ENCODE measurements at places on chromosomes 16 and 17.

GRCh38 chr16:10256784-10257641, 74.8 kb upstream of the GRIN2A start:
- no peak for DNase-seq

GRCh38 chr16:66486773-66487579, 59.9 kb downstream of the BEAN1 start:
- peak; percentile 63 for DNase-seq

DNA sequence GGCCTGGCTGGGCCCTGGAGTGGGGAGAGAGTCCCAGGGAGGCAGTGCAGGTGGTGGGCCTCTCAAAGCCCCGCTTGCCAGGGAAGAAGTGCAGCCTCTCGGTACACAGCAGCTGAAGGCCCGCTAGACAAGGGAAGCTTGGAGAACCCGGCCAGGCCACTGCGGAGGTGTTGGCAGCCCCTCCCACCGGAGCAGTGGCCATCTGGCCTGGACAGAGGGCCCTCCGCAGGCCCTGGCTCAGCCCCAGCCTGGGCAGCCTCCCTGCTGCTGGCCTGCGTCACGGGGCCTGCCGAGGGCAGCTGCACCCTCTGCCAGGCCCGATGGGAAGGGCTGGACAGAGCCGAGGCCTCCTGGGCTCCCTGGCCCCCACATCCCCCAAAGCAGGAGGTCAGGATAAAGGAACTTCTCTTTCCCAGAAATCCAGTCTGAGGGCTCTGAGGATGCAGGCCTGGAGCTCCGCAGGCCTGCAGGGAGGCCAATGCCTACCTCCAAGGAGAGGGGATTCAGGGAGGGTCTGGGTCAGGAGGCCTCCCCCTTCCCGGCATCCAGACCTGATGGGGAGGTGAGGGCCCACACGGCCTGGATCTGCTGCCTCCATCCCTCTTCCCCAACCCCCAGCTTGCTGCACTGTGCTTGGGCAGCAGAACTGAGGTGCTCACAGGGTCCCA, 4.3 kb downstream of the SPPL2C start:
- no peak for DNase-seq

DNA sequence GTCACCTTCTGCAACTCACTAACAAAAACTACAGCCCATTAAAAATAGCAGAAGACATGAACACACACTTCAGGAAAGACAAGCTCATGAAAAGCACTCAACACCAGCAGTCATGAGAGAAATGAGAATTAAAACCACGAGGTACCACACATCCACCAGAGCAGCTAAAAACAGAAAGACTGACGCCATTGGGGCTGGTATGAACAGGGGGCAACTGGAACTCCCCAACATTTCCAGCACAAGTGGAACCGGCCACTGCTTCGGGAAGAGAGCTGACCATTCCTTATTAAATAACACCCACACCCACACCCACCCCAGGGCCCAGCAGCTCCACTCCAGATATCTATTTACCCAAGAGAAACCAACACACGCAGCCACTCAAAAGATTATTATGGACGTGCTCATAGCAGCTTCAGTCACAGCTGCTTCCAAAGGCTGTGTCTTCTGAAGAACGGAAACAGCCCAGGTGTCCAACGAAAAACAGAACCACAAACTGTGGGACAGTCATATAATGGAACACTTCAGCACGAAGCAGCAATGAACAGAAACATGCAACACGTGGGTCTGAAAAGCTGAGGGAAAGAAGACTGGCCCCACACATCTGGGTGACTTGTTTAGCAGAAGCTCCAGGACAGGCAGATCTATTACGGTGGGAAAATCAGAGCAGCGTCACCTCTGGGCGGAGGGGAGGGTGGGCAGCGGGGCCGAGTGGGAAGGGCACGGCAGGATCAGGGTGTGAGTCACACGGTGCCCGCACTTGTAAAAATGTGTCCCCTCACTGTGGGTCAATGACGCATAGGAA, 41.1 kb downstream of the KLHDC4 start:
- DNase-seq = no peak

- DNase-seq = no peak
These were observed 10.4 kb upstream of the HLF start for GRCh38 chr17:55254375-55254774.

DNA sequence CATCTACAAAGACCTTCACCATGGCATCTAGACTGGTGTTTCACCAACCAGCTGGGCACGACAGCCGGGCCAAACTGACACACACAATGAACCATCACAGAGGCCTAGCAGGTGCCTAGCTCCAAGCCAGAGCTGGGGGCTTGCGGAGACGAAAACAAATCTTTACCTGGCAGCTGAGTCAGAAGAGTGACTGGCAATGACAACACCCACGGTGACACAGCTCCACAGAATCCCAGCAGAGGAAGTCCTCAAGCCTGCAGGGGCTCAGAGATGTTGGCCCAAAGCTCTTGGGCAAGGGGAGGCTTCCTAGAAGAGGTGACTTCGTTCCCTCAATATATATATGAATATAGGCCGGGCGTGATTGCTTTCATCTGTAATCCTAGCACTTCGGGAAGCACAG, 5.1 kb downstream of the MMP25 start:
- no peak for DNase-seq

DNA sequence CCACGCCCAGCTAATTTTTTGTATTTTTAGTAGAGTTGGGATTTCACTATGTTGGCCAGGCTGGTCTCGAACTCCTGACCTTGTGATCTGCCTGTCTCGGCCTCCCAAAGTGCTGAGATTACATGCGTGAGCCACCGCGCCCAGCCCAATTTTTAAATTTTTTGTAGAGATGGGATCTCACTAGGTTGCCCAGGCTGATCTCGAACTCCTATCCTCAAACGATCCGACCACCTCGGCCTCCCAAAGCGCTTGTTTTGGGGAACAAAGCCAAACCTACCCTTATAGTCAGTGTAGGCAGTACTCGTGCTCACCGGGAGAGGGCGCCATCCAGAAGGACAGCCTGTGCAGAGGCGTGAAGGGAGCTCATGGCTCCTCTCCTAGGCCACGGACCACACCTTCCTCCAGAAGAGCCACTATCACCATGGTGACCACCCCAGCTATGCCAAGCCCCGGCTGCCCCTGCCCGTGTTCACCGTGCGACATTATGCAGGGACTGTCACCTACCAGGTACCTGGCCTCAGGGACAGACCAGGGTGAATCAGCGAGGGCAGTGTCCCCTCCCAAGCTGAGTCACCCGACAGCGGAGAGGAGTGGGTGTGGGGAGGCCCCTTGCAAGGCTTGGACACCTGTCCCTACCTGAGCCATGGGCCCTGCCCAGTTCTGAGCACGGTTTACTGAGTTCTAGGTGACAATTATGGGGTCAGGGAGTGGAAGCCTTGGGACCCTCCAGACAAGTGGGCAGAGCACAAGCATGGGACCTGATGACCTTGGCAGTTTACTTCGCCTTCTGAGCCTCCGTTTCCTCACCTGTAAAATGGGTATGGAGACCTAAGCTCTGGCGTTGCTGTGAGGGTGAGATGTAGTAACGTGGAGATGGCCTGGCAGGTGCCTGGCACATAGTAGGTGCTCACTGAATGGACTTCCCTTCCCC, 13.7 kb downstream of the MYO15B start:
- DNase-seq = no peak

DNA sequence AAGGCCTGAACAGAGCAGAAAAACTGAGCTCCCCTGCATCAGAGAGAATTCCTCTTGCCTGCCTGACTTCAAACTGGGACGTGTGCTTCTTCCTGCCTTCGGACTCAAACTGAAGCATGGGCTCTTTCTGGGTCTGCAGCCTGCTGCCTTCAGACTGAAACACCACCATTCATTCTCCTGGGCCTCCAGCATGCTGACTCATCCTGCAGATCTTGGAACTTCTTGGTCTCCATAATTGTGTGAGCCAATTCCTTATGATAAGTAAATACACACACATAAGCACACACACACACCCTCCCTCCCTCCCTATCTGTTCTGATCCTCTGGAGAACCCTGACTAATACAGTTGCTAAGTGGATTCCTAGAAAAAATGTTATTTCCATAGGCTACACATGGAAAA, 874.3 kb upstream of the EEF2KMT start:
- no peak for DNase-seq

GRCh38 chr17:7133424-7133823, 18.8 kb upstream of the ASGR2 start:
- no peak for DNase-seq
